Adrenal gland (tissue), 19 donors: ENCODE measurements at places on chromosomes 4 and X. TPM values are rescaled to one million over a fixed set of nuclear protein-coding genes. Genes with fewer than 3 reads are reported as not detected.

DNA sequence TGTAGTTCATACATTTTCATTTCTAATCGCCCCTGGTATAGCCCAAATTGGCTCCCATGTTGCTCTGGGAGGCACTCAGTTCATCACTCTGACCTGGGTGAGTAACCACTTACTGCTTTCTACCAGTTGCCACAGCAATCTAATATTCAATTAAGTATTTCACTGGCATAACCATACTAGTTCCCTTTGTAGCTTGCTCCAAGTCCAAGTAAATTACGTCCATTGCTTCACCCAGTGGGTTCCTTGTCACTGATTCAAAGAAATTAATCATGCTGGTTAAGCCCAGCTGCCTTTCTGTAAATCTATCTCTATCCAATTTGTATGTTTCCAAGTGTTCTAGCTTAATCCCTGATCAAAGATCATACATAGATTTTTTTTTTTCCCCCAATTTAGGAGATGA is 92.0 kb upstream of the CBR4 start:
- no peak for DNase-seq

GRCh38 chr4:41006141-41006540 is 208.2 kb downstream of the APBB2 start:
- DNase-seq, result no peak

DNA sequence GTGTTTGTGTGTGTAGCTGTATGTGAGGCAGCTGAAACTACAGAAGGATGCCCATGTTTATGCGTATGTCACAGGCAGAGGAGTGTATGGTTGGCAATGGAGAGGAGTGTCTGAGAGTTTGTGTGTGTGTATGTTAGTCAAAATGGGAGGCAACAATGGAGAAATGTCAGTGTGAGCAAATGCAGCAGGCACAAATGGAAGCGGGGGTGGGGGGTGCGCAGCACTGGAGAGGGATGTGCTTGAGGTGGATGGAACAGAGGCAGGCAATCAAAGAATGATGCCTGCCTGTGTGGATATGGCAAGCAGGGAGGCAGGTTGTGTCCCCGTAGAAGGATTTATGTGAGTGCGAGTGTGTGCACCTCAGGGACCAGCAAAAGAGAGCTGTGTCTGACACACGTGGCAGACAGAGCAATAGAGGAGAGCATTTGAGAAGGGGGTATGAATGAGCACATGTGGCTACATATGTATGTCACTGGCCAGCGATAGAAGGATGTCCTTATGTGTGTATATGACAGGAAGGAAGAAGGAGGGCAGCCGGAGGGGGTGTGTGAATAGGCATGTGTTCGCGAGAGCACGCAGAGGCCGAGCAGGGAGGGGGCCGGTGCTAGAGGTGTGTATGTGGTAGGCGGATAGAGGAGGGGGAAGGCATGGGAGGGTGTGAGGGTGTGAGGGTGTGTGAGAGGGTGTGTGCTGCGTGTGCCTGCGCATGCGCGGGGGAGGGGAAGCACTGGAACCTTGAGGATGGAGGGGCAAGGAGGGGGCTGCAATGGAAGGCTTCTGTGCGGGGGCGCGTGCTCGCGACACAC is 1.1 kb downstream of the PJA1 start:
- peak; percentile 1 for DNase-seq

AADAT gene
- 0.76 TPM for total RNA-seq

GAGE12E gene
- total RNA-seq, result not detected

DGAT2L6 gene
- total RNA-seq, result not detected
